Central memory CD4-positive, alpha-beta T cell (primary cell): ENCODE measurements at places on chromosomes 11 and 22.
A peak's percentile ranks its signal among the peaks of the same experiment; 100 is the strongest.

GRCh38 chr11:41578421-41579051 is 119.1 kb upstream of the LRRC4C start:
- DNase-seq = no peak

DNA sequence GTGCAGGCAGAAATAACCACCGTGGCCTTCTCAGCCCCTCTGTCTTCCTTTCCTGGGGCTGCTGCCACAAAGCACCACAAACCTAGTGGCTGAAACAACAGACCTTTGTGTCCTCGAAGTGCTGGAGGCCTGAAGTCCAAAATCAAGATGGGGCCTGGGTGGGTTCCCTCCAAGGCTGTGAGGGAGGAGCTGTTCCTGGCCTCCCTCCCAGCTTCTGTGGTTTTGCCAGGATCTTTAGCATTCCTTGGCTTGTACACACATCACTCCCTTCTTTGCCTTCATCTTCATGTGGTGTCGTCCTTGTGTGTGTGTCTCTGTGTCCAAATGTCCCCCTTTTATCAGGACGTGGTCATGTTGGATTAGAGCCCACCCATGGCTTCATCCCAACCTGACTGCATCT is 29.0 kb upstream of the PARVG start:
- no peak for DNase-seq

DNA sequence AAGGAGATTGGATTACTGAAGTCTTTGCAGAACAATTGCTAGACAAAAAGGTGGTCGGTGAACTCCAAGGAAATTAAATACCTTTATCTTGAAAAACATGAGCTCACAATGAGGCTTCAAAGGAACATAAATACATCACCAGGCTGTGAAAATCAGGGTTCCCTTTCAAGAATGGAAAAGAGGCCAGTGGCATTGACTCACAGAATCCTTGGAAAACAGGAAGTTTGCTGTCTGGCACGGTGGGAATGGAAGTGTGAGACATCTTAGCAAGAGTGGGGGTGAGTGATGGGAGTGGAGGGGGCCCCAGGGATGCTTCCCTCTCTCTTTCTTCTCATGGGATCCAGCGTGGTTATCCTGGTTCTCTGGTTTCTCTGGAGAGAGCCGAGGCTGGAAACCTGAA is 48.9 kb upstream of the TBCEL start:
- no peak for DNase-seq

- no peak for DNase-seq
Observed at GRCh38 chr11:6931146-6931713, 5.0 kb downstream of the ZNF215 start.

GRCh38 chr22:46598737-46599424 is 21.3 kb upstream of the GRAMD4 start:
- no peak for DNase-seq

GRCh38 chr11:73072935-73073481 is 69.1 kb downstream of the FCHSD2 start:
- peak; percentile 1 for DNase-seq

DNA sequence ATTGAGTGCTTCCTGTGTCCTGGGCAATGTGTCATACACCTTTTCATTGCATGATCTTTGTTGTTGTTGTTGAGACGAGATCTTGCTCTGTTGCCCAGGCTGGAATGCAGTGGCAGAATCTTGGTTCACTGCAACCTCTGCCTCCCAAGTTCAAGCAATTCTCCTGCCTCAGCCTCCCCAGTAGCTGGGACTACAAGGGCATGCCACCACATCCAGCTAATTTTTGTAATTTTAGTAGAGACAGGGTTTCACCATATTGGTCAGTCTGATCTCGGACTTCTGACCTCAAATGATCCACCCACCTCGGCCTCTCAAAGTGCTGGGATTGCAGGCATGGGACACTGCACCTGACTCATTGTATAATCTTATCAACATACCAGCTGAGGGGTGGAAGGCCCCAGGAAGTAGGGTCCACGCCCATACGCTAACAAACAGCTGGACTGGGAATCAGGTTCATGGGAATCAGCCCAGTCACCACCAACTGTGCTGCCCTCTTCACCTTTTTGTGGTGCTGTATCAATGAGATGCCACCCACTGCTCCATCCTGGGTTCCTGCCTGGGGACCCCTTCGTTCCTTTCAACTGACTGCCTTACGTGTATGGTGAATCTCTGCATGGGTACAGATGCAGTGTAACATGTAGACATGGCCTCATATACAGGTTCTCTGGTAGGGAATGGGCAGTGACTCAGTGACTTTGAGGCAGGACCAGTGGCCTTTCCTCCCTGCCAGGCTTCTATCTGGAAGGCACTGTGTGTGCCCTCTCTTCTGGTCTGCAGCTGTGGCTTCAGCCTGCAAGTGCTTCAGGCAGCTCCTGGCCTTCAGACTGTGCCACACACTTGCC is 32.5 kb upstream of the YWHAH start:
- DNase-seq = no peak

DNA sequence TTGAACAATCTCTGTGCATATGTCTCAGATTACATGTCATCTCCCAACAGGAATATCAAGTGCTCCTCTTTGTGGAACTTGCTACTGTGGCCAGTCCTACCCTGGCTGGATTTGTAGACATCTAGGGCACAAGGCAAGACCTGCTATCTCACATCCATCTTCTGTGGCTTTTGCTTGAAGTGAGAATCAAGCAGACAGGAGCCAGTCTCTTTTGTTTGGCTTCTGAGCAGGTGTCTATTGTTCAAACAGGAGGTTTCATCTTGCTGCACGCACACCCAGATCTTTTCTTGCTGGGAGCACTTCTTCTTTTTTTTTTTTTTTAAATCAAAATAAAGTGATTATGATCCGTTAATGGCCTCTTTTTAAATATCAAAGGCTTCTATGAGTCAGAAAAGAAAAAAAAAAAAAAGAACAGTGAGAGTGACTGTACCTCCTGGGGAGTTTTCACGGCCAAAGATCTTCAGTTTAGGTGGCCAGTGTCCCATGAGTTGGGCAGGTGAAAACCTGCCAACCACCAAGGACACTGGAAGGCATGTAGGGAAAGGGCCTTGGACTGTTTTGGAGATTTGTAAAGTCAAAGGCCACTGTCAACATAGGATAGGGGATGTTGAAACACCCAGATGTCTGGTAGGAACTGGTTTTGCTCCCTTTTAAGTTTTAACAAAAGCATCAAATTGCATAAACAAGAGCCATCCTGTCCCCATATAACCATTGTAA is 78.1 kb downstream of the CD44 start:
- DNase-seq = peak; percentile 69

- no peak for DNase-seq
Observed at GRCh38 chr22:24463071-24463760, 31.9 kb upstream of the UPB1 start.

DNA sequence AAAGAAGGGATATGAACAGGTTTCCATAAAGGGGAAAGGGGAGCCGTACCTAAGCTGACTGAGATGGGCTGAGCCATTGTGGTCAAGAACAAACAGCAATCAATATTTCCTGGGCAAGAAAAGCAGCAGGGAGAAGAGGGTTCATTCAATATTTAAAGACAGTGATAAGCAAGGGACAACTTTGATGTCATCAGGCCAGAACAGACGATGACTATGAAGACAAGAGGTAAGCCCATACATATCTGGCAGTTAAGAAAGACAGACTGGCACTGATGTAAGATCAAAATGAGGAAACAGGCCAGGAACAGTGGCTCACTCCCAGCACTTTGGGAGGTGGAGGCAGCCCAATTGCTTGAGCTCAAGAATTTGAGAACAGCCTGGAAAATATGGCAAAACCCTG is 2.4 kb downstream of the OR5A2 start:
- no peak for DNase-seq

DNA sequence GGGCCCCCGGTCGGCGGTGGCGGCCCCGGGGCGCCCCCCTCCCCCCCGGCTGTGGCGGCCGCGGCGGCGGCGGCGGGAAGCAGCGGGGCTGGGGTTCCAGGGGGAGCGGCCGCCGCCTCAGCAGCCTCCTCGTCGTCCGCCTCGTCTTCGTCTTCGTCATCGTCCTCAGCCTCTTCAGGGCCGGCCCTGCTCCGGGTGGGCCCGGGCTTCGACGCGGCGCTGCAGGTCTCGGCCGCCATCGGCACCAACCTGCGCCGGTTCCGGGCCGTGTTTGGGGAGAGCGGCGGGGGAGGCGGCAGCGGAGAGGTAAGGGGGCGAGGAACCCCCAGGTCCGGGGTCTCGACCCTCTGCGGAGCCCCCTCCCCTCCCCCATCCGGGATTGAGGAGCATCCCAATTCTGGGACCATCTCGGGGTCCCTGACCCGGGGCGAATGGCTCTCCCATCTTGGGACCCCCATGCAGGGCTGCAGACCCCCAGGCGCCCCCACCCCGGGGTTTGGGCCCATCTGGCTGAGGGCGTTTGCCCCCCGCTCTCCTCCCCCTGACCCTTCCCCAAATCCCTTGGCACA is 431 bp downstream of the KMT2A start:
- no peak for DNase-seq

DNA sequence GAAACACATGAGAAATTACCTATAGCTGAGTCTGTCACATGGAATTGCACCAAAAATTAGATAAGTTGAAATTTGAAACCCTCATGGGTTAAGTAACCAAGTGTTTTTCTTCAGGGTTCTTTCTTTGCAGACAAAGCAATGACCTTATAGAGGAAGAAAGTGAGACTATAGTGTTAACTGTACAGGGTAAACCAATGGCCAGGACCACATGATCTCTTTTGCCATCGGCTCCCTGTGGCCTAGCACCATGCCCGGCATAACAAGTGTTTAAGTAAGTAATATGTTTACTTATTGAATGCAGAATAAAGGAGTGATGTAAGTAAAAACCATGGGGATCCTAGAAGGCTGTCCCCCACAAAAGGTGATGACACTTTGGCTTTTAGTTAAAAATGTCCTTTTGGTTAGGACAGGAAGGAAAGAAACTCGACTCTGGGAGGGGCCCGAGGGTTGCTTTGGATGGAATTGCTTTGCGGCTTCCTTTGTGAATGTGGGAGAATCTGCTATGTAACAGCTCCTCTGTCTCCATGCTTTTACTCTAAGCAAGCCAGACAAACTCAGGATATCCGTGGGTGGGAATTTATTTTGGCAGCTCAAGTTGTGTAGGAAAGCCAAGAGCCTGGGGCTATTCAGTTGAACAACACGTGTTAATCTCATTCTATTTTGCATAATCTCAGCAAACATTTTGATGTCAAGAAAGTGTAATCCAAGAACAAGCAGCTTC is 454.7 kb downstream of the INSC start:
- no peak for DNase-seq

- DNase-seq = no peak
Observed at GRCh38 chr11:72524711-72525110, 90.4 kb upstream of the CLPB start.

DNA sequence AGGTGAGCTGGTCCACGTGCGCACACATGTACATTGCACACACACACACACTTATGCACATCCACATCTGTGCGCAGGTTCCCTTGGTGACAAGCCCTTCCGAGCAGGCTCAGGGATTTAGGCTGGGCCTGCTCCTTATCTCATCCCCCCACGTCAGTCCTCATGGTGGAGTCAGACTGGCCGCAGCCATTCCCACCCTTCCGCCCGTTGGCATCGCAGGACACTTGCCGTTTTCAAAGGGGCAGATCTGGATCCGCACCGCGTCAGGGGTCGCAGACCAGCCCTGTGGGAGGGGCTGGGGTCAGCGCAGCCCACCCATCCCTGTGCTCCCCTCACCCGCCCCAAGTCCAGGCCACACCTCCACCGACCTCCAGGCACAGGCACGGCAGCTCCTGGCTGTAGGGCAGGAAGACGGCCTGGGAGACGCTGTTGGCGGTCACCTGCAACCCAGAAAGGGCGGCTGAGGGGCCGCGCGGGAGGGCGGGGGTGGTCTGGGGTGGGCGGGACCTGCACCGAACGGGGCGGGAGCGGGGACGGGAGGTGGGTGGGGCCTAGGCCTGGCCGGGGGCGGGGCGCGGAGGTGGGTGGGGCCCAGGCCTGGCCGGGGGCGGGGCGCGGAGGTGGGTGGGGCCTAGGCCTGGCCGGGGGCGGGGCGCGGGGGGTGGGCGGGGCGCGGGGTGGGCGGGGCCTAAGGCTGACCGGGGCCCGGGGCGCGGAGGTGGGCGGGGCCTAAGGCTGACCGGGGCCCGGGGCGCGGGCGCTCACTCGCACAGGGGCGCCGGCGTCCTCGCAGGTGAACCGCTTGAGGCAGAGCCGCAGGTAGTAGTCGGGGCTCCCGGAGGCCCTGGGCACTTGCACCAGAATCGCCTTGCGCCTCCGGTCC is 13.3 kb downstream of the IL17REL start:
- no peak for DNase-seq

- peak; percentile 25 for DNase-seq
Observed at GRCh38 chr22:29167032-29167911, 38.4 kb upstream of the EMID1 start.

DNA sequence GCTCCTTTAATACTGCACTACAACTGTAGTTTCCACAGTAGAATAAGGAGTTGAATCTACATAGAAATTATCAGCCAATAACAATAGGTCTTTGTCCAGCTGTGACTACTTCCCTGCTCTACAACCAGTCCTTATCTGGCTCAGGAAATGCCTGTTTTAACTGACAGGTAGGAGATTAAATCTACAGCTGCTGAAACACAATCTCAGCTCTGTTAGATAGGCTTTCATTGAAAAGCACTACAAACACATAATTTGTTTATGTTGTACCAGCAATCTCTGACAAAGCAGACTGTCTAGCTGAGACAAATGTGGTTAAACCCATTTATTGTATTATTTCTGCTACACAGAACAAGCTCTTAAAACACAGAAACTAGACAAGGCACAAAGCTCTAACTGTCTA is 230.0 kb downstream of the SOX6 start:
- no peak for DNase-seq

DNA sequence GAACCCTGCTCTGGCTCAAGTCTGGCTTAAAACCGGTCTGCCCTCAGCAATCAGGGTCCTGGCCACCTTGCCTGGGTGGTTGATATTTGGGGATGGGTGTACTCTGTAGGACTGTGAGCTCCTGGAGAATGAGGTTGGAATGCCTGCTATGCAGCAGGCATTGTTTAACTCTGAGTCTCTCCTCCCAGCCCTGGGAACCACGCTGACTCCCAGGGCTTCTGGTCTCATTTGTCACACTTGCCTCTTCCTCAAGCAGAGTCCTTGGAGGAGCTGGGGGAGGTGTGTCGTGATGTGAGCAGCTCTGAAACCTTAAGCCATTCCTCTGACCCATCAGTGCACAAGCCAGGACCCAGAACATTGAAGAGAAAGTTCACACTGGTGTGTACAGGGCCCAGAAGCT is 340.1 kb downstream of the MN1 start:
- no peak for DNase-seq

- no peak for DNase-seq
Observed at GRCh38 chr11:64292460-64293254, 1.6 kb downstream of the KCNK4 start.

DNA sequence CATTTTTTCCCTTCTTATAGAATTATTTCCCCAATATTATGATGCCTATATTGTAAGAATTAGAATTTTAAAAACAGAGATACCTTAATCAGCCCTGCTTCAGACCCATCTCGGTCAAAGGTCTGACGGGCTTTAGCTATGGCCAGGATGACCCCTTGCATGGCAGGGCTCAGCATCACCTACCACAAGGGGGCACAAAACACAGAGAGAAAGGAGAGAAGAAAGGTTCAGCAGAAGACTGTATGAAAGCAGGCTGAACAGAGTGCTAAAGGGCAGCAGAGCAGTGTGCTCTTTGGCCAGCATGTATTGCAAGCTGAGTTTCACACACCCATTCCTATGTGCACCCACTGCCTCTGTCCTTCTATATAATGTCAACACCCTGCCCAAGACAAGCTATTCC is 26.8 kb downstream of the CLDN25 start:
- DNase-seq = no peak
